H7 (cell line): ENCODE measurements at places on chromosomes 4 and X.

DNA sequence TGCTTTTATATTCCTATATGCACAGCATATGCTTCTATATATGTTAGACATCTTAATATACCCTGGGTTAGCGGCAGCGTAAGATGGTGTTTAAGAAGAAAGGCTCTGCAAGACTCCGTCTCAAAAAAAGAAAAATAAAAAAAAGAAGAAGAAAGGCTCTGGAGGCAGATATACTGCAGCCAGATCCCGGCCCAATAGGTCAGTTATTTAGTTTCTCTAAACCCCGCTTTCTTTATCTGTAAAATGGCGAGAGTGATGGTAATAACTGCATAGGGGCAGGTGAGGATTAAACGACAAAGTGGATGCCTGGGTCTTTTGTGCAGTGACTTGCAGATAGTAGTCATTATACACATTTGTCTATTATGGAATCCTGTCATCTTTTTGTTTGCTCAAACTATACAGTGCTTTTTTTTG is 115.2 kb downstream of the NAA11 start:
- DNase-seq, result no peak

DNA sequence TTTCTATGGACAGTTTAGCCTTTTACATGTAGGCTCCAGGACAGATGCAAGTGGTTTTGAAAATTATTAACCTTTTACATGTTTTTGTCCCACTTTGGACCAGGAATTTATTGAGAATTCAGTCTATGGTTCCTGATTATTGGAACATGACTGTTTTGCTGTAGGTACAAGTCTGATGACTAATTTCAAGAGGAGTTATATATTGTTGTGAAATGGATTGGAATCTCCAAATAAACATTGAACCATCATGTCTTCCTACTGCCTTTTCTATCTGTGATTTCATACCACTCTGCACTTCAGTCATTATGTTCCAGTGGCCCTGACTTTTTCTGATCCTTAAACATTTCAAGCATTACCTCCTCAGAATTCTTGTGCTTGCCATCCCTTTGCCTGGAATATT is 35.9 kb downstream of the TBC1D19 start:
- DNase-seq, result no peak

DNA sequence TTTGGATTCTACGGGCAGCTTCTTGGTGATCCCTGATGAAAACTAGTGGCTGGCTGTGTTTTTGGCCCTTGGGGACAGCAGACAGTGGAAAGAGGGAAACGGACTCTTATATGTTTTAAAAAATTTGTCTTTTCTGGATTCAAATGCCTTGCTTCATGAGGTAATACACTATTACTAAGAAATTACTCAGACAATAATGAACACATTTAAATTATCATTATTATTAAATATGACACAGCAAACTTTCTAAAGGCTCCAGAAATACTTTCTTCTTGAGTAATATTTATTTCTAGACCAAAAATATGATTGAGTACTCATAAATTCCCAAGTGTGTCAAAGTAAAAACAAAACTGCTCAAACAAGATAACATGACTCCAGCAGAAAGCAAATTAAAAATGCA is 520.7 kb upstream of the AADAT start:
- no peak for DNase-seq

- no peak for DNase-seq
Measured at GRCh38 chr4:154465085-154465484, 26.5 kb downstream of the DCHS2 start.
